ENCODE measurements at places on chromosomes 12 and 14.

GRCh38 chr14:99363616-99364290 lies 91.8 kb upstream of the BCL11B start:
- DNase-seq, result no peak

- DNase-seq, result peak; percentile 56
Measured at GRCh38 chr14:58107947-58108552, 44.0 kb downstream of the ARMH4 start.

- no peak for DNase-seq
Measured at GRCh38 chr14:76699939-76700590, 61.2 kb upstream of the VASH1 start.

- no peak for DNase-seq
Measured at GRCh38 chr14:44863271-44863670, 98.5 kb downstream of the KLHL28 start.

DNA sequence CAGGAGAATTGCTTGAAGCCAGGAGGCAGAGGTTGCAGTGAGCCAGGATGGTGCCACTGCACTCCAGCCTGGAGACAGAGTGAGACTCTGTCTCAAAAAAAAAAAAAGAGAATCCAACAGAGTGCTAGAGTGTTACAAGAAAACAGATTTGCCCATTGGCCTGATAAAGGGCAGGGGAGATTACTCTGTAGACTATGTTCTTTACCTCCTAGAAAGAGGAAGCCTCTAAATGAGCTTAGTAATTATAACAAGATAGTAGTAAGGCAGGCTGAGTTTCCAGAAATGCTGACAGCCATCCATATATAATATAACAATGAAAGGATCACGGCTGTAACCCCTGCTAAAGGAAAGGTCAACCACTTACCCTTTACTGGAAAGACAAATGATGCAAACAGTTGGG lies 24.4 kb downstream of the AK7 start:
- no peak for DNase-seq

DNA sequence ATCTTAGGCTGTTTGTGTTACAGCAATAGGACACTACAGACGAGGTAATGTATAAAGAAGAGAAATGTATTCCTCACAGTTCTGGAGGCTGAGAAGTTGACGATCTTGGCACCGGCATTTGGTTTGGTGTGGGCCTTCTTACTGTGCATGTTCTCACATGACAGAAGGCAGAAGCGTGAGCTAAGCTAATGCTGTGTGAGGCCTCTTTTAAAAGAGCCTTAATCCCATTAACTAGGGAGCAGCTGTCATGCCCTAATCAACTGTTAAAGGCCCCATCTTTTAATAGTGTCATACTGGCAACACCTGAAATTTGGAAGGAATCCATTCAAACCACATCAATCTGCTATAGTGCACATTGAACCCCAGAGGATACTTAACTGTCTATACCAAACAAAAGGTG lies 992.9 kb downstream of the GALC start:
- DNase-seq, result no peak

DNA sequence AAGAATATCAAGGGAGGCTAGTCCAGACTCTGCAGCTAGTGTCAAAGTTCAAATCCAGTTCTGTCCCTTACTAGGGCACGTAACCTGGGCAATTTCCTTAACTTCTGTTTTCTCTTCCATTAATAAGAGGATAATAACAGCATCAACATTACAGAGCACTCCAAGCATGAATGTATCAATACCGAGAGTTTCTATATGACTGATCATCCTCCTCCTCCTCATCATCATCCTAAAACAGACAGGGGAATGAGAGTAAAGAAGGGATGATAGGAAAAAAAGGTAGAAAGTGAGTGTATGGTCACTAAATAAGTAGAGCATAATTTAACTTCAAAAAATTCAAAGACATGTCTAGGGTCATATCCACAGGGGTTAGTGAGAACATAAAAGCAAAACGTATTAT lies 171.4 kb downstream of the NDUFA12 start:
- no peak for DNase-seq

DNA sequence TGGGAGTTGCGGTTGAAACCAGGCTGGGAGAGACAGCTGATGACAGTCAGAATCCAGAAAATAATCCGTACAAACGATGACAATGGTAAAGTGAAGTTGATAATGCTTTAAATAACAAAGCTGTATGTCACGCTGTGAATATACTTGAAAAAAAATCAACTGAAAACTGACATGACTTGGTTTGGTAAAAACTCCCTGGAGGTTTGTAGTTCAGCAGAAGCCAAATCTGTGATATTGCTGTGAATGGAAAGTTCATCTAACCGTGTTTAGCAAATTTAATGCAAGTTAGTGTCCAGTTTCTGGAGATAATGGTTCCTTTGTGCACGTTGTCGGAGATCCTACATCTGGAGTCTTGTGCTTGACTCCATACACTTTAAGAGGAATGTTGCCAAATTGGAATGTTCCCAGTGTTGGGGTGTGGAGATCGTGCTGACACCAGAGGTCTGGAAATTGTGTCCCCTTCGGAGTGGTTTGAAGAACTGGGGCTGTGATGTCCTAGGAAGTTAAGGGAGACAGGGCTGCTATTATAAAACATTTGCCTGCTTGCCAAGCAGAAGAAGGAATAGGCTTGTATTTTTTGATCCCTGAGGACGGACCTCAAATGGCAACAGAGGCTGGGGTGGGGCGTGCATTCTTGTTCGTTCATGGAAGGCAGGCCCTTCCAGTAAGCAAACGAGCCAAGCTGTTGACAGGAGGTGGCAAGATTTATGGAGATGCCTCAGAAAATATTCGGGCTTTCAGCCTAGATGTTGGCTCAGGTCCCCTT lies 30.6 kb downstream of the PPFIBP1 start:
- peak; percentile 86 for DNase-seq

DNA sequence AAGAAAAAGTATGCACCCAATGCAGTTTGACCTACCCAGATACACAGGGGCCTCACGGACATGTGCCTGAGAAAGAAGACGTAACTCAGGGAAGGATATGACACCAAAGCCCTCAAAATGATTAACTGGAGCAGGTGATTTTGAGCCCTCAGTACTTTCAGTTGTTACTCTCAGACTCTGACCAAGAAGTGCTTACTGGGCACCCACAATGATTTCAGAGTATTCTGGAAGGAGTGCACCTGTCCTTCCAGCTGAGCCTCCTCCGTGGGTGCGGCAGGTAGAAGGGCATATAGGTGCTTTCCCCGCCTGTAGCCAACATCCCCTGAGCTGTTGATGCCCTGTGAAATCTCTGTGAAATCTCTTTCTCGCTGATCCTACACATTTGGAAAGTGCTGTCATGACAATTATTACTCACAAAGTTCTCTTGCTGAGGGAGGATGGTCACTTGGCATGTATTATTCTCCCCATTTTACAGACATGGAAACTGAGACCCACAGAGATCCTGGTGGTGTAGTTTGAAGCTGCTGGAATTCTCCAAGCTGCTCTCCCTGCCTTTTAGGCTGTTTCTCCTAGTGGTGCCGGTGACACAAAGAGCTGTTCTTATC lies 154.3 kb upstream of the CCND2 start:
- no peak for DNase-seq

- DNase-seq, result no peak
Measured at GRCh38 chr12:24256684-24257083, 307.2 kb upstream of the SOX5 start.

GRCh38 chr12:45745861-45746277 lies 16.4 kb downstream of the ARID2 start:
- no peak for DNase-seq

Data from right lung (tissue), 10 donors.